ENCODE measurements at places on chromosomes 3 and 15.
A peak's percentile ranks its signal among the peaks of the same experiment; 100 is the strongest.

DNA sequence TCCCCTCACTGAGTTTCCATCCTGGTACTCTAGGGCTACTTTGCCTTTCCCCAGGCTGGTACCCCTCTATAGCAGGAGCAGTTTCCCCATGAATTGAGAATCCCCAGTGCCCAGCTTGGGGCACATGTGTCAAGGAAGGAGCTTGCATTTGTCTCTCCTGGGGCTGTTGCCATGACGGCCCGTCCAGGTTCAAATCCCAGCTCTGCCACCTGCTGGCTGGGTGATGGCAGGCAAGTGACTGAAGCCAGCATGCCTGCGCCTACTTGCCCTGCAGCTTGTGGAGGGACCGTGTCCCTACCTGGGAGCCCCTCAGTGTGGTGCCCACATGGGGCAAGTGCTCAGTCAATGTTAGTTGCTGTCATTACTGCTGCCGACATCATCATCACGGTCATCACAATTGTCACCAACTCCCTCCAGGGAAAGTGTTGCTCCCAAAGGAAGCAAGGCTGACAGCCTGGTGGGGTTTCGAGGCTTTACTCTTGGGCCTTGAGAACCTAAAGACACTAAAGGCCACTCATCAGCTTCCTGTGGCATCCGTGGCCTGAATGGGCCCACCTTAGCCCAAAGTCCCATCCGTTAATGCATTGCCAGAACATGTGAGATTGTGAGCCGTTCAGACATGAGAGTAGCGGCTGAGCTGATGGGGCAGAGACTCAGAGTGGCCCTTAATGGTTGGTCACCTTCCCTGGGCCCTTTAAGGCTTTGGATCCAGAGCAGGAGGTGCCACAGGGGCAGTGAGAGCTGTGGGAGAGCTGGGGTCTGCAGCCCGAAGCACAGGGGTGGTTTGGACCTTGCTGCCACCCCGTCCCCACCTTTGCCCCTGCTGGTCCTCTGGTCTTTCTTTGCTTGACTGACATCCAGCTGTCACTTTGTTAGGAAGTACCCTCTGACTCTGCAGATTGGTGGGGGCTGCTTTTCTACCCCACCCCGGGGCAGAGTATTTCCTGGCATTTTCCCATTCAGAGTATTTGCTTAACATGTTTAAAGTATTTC lies 144.4 kb downstream of the DNAJB8 start:
- peak; percentile 65 for DNase-seq

DNA sequence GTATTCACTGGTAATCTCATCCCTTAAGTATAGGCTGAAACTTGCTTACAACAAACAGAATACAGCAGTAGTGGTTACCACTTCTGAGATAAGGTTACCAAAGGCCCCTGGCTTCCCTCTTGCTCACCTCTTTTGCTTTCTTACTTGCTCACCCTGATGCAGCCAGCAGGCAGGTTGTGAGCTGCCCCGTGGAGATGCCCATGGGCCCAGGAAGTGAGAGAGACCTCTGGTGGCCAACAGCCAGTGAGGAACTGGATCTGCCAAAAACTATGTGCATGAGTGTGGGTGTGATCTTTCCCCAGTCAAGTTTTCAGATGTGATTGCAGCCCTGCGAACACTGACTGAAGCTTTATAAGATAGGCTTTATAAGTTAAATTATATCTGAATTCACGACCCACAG lies 48.7 kb downstream of the NMNAT3 start:
- peak; percentile 63 for DNase-seq

DNA sequence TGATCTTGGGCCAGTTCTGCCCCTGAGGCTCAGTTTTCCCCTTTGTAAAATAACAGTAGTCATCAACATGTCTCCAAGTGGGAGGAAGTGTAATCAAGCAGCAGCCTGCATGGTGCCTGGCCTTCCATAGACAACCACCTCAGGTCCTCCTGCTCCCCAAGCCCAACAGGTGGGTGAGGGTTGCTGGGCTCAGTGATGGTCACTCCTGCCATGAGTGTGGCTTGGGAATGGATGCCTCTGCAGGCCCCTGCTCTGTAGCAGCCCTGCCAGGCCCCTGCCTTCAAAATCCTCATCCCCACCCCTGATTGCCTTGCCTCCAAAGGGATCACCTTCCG lies 59.1 kb upstream of the SLC6A1 start:
- DNase-seq, result no peak

DNA sequence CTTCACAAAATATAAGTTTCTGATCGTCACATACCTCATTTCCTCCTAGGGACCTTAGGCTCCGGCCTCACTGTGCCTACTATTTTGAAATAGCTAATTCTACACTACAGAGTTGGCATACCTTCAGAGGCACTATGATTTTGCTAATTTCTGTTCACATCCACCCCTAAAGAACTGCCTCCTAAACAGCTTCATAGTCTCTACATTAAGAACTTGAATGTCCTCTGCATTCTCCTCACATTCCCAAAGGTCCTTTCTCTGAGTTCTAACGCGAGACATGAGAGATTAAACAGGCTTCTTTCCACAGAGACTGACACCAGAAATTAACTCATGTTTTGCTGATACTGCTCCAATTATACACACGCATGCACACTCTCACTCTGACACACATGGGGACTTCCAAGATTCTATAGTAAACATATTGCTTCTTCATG lies 75.5 kb downstream of the DLG1 start:
- no peak for DNase-seq

DNA sequence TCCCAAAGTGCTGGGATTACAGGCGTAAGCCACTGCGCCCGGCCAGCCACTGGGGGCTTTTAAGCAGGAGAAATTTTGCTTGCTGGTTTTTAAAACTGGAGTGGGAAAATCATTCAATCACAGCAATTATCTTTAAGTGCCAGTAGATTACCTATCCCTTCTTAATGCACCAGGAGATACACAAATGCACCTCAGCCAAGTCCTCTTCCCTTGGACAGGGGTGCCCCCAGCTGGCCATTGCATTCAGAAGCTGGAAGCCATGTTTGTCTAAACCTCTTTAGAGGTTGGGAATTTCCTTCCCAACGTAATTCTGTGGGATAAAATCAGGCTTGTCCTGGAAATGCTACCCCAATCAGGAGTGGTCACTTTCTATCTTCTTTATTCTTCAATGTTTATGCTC lies 26.6 kb downstream of the MIX23 start:
- peak; percentile 48 for DNase-seq

GRCh38 chr15:41944313-41944940 lies 27.9 kb downstream of the EHD4 start:
- no peak for DNase-seq

- DNase-seq, result no peak
Observed at GRCh38 chr3:32423956-32424557, 32.4 kb downstream of the CMTM7 start.

DNA sequence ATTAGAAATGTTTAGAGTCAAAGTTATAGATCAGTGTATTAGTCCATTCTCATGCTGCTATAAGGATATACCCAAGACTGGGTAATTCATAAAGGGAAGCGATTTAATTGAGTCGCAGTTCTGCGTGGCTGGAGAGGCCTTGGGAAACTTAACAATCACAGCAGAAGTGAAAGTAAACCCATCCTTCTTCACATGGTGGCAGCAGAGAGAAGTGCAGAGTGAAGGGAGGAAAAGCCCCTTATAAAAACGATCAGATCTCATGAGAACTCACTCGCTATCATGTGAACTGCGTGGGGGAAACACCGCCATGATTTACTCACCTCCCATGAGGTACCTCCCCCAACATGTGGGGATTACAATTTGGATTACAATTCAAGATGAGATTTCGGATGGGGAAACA lies 871.5 kb downstream of the DIPK2A start:
- no peak for DNase-seq

- DNase-seq, result no peak
Observed at GRCh38 chr3:122754929-122755328, 38.7 kb downstream of the HSPBAP1 start.

- DNase-seq, result no peak
Observed at GRCh38 chr3:28322464-28322863, 26.1 kb upstream of the ZCWPW2 start.

- DNase-seq, result peak; percentile 2
Observed at GRCh38 chr3:58351920-58352319, 19.2 kb downstream of the PXK start.

DNA sequence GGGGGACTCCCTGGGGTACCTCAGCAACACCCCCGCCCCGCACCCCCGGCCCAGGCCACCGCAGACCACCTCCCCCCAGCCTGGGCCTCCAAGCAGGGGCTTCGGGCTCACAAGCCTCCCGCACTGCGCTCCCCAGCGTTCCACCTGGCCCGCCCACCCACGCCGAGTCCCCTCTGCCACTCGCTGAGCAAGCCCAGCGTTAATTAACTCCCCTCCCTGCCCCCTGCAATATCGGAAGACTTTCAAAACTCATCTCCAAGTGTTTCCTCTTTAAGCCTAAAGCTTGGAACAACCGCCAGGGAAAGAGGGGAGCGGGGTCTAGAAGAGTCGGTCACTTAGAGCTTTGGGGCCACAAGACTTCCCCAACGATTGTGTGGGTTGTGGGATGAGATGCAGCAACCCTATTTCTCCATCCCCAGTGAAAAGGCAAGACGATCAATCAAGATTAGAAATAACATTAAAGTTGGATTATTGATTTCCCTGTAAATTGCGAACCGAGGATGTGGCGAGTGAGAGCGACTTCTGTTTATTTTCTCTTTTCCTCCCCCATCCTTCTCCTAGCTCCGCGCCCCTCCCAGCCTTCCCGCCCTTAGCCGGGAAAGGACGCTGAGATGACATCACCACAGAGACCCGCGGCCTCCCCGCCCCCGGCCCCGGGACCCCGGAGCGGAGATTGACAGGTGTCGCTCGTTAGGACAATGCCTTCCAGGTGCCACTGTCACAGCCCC lies 30.2 kb downstream of the NR2F2 start:
- DNase-seq, result no peak

GRCh38 chr15:83283813-83284558 lies 478 bp downstream of the BNC1 start:
- no peak for DNase-seq

- no peak for DNase-seq
Observed at GRCh38 chr3:52882377-52882776, 15.0 kb downstream of the STIMATE start.

DNA sequence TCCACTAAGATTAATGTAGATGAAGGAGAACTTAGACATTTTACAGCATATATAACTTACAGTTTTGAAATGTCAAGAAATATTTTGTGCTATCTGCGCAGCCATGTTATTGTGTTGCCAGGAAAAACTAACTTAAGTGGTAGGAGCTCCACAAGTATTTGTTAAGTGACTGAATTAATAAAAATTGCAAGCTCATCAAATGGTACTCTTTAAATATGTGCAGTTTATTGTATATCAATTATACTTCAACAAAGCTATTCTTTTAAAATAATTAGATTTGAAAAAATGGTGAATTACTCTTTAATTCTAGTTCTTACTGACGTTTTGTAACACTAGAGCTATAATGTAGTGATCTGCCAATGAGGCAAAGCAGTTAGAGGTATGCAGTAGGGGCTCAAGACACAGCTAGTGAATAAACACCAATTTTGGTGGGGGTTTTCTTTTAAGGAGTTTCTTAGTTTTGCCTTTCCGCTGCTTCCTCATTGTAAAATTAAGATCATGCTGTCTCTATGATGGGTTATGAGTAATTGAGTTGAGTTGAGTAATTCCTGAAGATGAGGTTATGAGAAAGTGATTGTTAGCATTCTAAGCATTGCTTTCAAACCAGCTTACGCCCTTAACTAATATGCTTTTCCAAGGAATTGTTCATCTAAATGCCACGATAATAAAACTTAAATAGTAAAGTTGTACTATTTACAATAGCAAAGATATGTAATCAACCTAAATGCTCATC lies 10.9 kb upstream of the LXN start:
- DNase-seq, result no peak

DNA sequence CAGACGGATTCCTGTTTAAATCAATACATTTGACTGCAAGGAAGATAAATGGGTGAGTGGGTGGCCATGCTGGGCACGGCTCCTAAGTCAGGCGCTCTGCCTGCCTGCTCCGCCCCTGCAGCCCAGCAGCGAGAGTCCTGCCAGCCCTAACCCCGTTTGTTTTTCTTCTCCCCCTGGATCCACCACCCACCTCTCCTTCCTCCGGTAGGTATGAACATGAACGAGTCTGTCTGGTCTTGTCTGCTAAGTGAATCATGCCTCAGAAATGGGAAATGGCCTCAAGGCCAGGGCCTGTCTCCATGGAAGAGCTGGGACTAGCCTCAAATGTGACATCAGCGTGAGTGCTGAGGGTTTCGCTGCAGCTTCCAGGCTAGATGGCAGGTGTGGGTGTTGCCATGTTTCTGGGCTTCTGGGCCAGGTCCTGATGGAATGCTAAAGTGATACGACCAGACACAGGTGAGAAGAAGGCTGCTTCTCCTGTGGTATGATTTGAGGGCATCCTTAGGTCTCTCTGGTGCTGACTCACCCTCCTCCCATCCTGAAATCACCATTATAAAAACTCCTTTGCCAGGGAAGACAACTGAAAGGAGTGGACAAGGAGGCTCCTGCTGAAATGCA lies 5.6 kb upstream of the FEM1B start:
- peak; percentile 28 for DNase-seq

DNA sequence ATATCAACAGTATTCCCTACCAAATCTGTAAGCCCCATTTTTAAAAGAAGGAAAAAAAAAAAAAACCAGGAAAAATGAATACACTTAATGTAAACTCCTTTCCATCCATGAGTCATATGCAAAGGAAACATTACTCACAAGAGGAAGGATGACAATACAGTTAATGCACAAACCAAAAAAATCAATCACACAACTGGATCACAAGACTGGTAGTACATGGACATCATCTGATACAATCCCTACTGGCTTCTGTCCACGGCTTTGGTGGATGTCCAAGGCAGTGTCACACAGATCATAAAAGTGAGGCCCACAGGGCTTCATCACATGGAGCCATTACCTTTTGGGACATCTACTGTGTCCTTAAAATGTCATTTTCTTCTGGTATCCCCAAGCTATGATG lies 44.0 kb downstream of the SUCLG2 start:
- DNase-seq, result no peak

GRCh38 chr3:72907131-72907711 lies 19.4 kb downstream of the GXYLT2 start:
- no peak for DNase-seq

DNA sequence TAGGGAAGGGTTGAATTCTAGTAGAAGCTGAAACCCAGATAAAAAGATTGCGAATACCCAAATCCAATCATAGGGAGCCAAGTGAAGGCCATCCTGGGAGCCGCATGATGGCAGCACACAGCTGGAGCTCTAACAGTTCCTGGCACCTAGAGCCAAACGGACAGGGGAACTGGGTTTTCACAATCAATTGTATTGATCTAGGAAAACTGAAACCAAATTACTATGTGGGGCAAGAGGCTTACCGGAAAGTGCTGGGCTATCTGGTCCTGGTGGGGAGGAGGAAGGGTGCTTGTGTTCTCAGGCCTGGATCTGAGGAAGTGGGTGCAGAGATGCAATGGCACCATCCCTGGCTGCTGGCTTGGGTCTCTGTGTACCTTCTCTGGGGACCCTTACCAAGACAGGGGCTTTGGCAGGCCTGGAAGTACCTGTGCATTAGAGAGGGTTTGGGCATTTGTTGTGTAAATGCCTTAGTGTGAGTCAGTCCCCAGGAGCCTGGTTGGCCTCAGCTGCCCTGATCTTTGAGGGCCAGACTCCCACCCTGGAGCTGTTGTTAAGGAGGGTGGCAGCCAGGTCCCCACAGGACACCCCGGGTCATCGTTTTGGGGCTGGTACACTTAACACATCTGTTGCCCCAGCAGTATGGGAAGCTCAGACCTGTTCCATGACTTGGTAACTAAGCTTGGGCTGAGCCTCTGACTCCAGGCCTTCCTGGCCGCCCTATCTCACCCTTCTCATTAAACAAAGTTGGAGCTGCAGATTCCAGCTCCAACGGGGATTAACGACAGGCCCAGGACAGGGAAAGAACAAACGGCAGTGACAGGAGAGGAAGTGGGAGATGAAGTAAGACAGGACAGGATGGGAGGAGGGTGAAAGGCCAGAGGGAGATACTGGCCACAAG lies 8.9 kb upstream of the FURIN start:
- DNase-seq, result no peak
